ENCODE measurements at places on chromosomes 5 and 9.
A peak's percentile ranks its signal among the peaks of the same experiment; 100 is the strongest.

GRCh38 chr9:111632695-111633388, 1.7 kb downstream of the DNAJC25 start:
- DNase-seq, result no peak

GRCh38 chr5:34811706-34812105, 27.3 kb upstream of the TTC23L start:
- no peak for DNase-seq

DNA sequence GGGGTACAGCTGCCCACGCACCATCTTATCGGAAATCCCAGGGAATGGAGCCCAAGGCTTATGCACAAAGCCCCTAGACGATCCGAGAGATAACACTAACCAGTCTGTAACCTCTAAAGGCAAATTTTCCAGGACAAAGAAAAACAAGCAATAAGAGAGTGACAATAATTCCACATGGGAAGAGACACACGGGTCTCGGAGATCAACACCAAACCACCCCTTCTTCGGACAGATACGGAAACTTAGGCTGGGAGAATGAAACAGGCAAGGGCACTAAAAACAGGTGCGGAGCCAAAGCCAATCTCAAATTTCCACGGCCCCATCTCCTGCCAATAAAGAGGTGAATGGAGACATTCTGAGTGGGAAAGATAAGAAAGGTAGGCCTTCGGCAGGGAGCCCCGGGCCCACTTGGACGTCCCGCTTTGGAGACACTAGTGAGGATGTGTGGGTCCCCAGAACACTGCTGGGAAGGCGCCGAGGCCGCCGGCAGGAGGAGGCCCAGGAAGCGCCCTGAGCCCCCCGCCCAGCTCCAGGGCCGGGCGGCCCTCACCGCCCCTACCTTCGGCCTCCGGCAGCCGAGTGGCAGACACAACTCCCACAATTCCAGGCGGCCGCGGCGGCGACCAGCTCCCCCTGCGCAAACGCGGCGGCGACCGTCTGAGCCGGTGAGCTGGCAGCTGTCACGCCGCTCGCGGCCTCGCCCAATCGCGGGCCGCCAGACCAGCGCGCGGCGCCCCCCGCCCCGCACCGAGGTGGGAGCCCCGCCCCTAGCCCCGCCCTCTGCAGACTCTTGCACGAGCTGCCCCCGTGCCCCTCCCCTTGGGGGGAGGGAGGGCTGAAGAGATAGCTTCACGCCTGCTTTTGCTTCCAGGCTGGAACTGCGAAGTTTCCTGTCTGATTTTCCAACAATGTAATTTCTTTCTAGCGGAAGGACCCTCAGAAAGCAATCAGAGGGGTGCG, at the start of gene SIL1:
Gene SIL1, minus strand, starts transcription at position 659 of the 960 bp plus-strand sequence. CDS start 70,525 bp downstream, outside the sequence.
- peak; percentile 96 for DNase-seq

DNA sequence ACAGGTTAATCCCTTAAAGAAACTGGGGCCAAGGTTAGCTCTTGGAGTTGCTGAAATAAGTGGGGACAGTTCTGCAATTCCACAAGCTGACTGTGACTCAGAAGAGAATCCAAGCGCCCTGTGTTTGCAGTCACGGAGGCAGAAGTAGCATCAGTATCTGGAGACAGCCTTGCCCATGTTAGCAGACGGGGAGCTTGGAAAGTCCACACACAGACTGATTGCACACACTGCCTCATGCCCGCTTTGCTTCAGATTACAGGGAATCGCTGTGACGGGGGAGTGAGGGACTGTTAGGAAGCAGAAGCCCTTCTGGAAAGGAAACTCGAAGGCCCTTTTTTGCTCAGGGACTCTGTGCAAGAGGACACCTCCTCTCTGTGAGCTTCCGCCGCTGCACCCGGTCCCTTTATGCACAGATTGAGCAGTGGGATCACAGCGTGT, 30.9 kb upstream of the PPP1R26 start:
- no peak for DNase-seq

- DNase-seq, result no peak
Measured at GRCh38 chr5:72126796-72127195, 19.5 kb downstream of the MAP1B start.

DNA sequence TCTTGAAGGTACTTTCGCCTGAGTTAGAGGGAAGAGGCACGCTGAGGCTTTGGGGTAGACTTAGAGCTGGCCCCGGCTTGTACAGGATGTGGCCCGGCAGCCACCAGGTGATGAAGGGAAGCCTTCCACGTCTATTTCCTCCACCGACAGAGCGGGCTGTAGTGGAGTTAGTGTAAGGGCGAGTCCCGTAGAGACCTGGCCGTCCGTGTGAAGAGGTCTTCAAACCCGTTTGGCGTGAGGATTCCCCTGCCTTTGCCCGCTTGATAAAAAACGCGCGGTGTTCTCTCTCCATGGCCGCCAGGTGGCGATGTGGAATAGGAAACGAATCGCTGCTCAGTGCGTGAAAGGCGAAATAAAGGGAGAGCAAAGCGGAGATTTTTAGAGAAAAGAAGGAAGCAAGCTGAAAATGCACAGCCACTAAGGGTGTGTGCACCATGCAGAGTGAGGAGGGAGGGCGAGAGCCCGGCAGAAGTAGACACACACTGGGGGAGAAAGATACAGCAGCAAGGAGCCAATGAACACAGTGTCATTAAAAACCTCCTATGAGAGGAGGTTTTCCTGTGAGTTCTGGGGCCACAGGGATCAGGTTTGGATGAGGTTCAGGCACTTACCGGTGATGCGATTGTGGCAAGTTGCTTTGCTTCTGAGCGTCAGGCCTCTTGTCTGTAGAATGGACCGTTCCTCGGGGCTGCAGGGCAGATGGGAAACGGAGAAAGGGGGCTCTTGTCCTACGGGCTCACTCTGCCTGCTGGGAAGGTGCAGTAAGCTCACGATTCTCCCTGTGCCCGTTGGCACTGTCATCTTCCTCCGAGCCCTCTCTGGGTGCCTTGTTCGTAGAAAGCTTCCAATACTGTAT, 34.2 kb downstream of the STC2 start:
- peak; percentile 49 for DNase-seq

GRCh38 chr5:93151896-93152295, 429.1 kb downstream of the NR2F1-AS1 start:
- no peak for DNase-seq

- peak; percentile 3 for DNase-seq
Measured at GRCh38 chr5:14109041-14109747, 33.9 kb upstream of the TRIO start.

DNA sequence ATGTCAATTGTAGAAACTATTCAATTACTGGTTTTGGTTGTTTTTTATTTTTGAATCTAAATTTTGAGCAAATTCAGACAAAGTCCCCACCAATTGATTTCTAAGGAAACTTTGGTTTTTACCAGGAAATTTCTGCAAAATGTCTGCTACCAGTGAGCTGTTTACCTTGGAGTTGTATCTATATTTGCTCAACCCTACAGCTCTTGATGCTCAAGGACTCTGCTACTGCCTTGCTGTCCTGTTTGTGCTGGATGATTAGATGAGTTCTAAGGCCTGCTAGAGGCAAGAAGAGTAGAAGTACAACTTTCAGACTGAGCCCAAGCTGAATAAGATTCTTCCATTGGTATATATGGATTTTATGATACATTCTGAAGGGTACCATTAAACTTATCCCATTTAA, 42.6 kb upstream of the KIF2A start:
- DNase-seq, result no peak

- no peak for DNase-seq
Measured at GRCh38 chr5:118365718-118366117, 622.6 kb downstream of the DTWD2 start.

GRCh38 chr5:74415695-74416102, 224.8 kb downstream of the ENC1 start:
- no peak for DNase-seq

DNA sequence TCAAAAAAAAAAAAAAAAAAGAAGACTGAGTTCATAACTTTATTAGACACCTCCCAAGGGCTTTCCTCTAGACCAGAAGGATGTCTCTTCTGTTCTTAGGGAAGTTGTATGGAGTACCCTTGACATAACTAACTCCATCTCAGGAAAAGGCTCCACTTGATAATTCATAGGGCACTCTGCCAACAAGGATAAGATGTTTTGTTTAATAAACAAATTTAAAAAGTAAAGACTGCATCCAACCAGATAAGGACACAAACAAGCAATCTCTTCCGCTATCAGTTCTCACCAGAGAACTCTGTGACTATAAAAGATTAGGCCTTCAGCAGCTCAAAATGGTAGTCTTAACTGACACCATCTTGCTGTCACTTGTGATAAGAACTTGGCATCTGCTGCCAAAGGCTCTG, 65.8 kb downstream of the SFXN1 start:
- DNase-seq, result no peak

- no peak for DNase-seq
Measured at GRCh38 chr9:3330792-3331420, 194.9 kb downstream of the RFX3 start.

- DNase-seq, result no peak
Measured at GRCh38 chr9:132560616-132561202, 21.7 kb upstream of the BARHL1 start.

GRCh38 chr5:31921852-31922305, 252.2 kb downstream of the GOLPH3 start:
- no peak for DNase-seq

- DNase-seq, result no peak
Measured at GRCh38 chr9:108803428-108804065, 52.2 kb downstream of the ACTL7B start.

GRCh38 chr5:32021771-32022170, 152.3 kb downstream of the GOLPH3 start:
- no peak for DNase-seq

GRCh38 chr5:1319436-1320256, 24.8 kb upstream of the TERT start:
- DNase-seq, result no peak

GRCh38 chr5:172611913-172612312, 29.1 kb upstream of the NEURL1B start:
- DNase-seq, result no peak

GRCh38 chr9:129068990-129069861, 11.7 kb upstream of the DOLPP1 start:
- peak; percentile 46 for DNase-seq

GRCh38 chr5:175694371-175695160, 36.7 kb downstream of the HRH2 start:
- no peak for DNase-seq

DNA sequence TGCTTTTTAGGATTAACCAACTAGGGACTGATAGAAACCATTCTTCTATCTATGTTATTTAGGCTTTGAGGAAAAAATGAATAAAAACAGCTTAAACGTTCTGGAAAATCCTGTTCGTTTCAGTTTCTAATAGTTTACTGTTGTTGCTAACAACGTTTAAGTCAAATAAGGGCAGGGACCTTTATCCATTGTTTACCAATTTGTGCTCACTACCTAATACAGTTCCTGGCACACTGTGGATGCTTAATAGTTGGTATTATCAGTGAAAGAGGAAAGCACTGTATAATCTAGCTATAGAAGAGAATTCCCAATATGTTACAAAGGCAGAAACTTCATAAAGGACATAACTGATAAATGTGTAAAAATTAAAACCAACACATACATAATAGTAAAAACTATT, 52.5 kb downstream of the ZFR start:
- no peak for DNase-seq

- DNase-seq, result no peak
Measured at GRCh38 chr5:23466401-23466912, 41.0 kb upstream of the PRDM9 start.

GRCh38 chr9:128587453-128587852, 35.1 kb downstream of the SPTAN1 start:
- DNase-seq, result peak; percentile 41

DNA sequence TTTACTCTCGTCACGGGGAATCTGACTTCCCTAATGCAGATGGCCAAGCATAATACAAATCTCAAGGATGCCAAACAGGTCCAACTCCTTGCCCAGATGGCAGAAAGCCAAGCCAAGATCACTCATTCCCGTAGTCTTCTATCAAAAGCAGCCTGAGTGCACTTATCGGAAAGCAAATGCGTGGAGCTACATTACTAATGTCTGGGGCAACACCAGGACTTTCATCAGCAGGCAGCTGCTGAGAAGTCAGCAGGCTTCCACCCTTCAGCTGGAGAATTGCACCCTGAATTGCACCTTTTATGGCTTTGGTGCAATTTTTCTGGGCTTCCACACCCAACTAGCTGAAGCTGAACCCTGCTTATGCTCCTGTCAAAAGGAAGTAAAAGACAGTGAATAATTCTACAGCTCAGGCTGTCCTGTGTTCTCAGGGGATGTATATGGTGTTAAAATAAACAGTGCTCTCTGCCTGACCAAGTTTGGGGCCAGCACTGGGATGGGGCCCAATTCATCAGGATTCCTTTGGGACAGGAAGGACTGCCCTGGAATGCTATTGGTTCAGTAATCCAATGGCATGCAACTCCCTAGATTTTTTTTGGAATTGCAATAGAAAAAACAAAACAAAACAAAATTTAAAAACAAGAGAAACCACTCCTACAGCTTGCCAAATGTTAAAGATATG, 92.6 kb downstream of the DPYSL3 start:
- no peak for DNase-seq

DNA sequence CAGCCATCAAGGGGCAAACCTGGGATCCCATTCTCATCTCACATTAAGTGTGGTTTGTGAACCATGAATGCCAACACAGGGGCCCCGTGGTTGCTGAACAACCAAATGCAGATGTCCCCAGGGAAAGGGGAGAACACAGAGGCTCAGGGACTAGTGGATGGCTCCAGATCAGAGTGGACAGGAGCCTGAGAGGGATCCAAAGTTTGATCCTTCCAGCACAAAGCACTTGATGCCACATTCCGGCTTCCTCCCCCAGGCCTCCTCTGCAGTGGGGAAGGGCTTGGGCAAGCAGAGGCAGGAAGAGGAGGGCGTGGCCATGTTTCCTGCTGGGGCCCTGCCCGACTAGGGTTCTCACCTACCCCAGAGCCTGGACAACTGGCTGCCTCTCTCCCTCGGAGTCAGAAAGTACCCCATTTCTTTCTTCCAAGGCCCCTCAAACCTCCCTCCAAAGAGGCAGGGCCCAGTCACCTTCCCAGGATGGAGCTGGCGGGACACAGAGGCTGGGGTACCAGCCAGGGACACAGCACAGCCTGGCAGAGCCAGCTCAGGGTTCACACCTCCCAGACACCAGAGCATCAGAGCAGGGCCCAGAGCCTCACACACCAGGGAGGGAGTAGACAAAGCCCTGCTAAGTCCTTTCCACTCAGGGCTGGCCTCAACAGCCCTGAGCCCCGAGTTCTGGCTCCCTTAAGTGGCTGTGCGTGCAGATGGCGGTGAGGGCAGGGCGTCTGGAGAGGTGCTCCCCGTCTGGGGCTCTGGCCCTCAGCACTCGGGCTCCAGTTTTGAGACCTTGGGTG, 4.3 kb upstream of the RNF44 start:
- DNase-seq, result peak; percentile 69

DNA sequence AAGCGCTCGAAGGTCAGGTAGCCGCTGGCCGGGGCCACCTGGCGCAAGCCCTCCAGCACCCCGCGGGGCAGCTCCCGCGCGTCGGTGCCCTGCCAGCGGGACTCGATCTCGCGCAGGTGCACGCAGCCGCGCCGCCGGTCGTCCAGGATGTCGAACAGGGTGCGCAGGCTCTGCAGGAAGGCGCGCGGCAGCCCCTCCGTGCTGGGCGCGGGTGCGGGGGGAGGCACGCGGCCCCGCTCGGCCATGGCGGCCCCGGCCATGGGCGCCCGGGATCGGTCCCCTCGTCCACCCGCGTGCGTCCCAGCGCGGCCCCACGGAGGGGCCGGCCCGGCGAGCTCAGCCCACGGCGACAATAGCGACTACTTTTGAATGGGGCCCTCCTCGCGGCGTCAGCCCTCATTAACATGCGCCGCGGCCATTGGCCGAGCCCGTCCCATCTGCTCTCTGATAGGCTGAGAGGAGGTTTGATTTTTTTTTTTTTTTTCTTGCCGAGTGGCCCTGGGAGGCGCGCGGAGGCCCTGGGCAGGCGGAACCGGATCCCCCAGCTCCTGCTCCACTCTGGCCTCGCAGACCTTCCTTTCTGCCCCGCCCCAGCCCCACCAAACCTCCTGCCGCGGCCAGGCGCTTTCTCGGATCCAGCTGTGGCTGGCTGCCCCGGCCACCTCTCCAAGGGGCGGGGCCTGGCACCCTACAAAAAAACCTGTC, at the start of gene SAPCD2:
Gene SAPCD2, minus strand, starts transcription at position 357 of the 705 bp plus-strand sequence. Its CDS starts 97 bp downstream, at position 260.
- peak; percentile 80 for DNase-seq

Data from stimulated activated CD4-positive, alpha-beta T cell treated with anti-CD3 and anti-CD28 coated beads, Interleukin-4, amount 100 ng/mL, for 4 hours (primary cell).